HT1080 (cell line): ENCODE measurements at places on chromosomes 7 and 10. TPM values are rescaled to one million over a fixed set of nuclear protein-coding genes. Genes with fewer than 3 reads are reported as not detected.

- no peak for DNase-seq
Measured at GRCh38 chr7:18900803-18901202, 216.6 kb downstream of the TWIST1 start.

The VWC2 gene
- under 0.01 TPM in 1 of 2 replicates, not detected in the other for total RNA-seq

- no peak for DNase-seq
Measured at GRCh38 chr7:114874170-114874569, 47.7 kb upstream of the MDFIC start.

The BHLHA15 gene
- not detected in 2 replicates for total RNA-seq

The C10orf53 gene
- not detected in 2 replicates for total RNA-seq

DNA sequence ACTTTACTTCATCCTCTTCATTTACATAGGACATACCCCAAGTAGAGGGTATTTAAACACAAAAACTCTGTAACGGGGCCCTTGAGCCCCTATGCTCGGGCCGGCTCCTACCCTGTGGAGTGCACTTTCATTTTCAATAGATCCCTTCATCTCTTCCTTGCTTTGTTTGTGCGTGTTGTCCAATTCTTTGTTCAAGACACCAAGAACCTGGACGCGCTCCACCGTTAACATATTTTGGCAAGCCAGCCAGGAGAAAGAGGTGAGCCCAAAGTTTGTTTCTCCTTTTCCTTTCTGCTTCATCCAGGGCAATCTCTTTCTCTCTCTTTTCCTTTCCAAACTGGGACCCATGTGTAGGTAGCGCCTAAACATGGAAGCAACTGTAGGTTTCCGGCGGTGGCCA, 26.0 kb upstream of the BNIP3 start:
- no peak for DNase-seq

DNA sequence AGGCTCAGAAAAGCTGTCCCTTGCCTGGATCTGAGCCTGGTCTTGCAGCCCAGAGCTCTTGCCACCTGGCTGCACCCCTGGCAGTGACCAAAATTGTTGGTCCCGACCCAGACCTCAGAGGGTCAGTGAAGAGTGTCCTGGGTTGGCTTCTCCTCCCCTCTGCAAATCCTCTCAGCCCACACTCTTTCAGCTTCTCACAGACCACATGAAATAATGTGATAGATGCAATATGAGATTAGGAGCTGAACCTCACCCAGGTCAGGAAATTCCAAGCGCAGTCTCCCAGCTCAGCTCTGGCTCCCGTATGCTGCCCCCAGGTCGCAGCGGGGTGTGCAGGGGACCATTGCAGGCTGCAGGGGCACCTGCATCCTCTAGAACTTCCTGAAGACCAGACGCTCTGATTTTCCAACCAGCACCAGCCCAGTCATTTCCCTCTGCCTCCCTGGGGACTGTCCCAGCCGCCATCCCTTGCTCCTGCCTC, 19.6 kb upstream of the RET start:
- DNase-seq, result no peak

DNA sequence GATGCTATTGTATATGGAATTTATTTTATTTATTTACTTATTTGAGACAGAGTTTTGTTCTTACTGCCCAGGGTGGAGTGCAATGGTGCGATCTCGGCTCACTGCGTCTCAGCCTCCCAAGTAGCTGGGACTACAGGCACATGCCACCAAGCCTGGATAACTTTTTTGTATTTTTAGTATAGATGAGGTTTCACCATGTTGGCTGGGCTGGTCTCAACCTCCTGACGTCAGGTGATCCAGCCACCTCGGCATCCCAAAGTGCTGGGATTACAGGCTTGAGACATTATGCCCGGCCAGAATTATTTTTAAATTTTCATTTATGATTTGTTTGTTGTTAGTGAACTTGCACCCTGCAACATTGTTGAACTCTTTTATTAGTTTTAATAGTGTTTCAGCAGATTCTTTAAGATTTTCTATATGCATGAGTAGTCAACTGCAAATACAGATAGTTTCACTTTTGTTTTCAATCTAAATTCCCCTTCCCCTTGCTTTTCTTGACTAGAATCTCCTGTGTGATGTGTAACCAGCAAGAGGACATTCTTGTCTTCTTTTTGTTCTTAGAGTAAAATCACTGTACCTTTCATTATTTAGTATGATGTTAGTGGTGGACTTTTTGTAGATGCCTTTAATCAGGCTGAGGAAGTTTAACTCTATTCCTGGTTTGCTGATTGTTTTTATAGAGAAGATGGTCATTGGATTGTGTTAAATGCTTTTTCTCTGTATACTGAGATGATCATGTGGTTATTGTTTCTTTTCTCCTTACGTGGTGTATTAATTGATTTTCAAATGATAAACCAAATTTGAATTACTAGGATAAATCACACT, 27.8 kb downstream of the ZNF33A start:
- no peak for DNase-seq

The AZGP1 gene
- not detected in 2 replicates for total RNA-seq

The AKR1E2 gene
- not detected in 2 replicates for total RNA-seq

DNA sequence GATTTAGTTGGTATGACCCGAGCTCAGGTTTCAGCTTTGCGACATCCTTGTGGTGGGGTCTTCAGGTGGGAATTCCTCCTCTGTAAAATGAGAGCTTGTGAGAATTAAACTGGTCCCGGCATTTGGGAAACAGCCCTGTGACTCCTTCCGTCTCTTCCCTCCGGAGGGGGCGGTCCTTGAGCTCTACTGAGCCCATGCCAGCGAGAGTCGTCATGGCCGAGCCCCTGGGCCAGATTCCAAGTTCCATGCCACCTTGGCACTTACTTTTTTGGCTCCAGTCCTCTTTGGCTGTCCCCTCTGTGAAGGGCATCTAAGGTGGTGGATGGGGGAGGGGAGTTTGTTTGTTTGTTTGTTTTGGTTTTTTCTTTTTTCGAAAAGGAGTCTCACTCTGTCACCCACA, 47.6 kb downstream of the GTF2IRD1 start:
- no peak for DNase-seq

The PNLIPRP3 gene
- 0.05 and 0.13 TPM in 2 replicates for total RNA-seq

DNA sequence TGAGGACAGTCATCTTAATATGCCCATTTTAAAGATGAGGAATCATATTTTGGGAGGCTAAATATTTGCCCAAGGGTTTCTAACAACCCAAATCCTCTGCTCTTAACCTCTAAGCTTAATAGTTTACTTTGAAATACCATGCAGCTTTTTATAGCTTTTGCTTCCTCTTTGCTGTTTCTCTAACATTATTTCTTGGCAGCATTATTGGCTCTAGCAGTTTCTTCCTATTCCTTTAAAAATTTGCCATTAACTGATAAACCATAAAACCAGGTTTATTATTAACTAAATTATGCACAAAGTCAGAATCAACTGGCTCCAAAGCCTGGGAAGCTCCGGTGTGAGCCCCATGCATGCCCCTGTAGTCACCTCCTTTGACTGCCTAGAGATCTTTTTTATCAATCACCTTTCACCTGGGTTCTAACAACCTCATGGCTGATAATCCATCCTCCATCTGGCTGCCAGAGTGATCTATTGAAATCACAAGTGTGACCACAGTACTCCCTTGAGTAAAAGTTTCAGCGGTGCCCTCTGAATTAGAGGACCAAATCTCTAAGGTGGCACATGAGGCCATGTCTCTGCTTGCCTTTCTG, 62.4 kb downstream of the ITGB8 start:
- no peak for DNase-seq

- DNase-seq, result peak; percentile 96
Measured at GRCh38 chr10:6721480-6721879, 141.4 kb upstream of the PRKCQ start.

- DNase-seq, result no peak
Measured at GRCh38 chr10:3500408-3500856, 284.6 kb downstream of the KLF6 start.

The PODXL gene
- total RNA-seq, result 111 and 131 TPM in 2 replicates

The LRRD1 gene
- total RNA-seq, result 0.10 TPM in 1 of 2 replicates, not detected in the other

DNA sequence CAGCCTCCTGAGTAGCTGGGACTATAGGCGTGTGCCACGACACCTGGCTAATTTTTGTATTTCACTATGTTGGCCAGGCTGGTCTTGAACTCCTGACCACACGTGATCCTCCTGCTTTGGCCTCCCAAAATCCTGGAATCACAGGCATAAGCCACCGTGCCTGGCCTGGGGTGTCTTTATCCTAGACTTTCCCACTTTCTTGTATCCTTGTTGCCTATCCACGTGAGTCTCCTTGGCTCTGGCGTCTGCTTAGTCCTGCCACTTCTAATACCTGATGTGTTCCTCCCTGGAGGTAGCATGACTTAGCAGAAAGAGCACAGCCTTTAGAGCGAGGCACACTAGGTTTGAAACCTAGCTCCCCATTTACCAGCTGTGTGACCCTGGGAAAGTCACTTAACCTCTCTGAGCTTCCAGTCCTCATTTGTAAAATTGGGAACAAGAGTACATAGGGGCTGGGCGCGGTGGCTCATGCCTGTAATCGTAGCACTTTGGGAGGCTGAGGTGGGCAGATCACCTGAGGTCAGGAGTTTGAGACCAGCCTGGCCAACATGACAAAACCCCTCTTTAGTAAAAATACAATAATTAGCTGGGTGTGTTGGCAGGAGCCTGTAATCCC, 344.6 kb downstream of the TYW1 start:
- DNase-seq, result no peak

- peak; percentile 79 for DNase-seq
Measured at GRCh38 chr7:48299580-48300169, 128.4 kb downstream of the ABCA13 start.

GRCh38 chr10:17232276-17232960, 4.4 kb downstream of the VIM start:
- DNase-seq, result no peak

- DNase-seq, result no peak
Measured at GRCh38 chr10:5493691-5494090, 5.7 kb downstream of the CALML5 start.

GRCh38 chr10:31607481-31607880, 288.5 kb downstream of the ZEB1 start:
- no peak for DNase-seq

- DNase-seq, result no peak
Measured at GRCh38 chr10:11261687-11262493, 244.2 kb downstream of the CELF2 start.

The OPN1SW gene
- not detected in 2 replicates for total RNA-seq

The TRPV5 gene
- not detected in 2 replicates for total RNA-seq

The ZNF33A gene
- total RNA-seq, result 15.8 and 15.9 TPM in 2 replicates

The ZDHHC16 gene
- 70.6 and 82.0 TPM in 2 replicates for total RNA-seq

- no peak for DNase-seq
Measured at GRCh38 chr10:97163181-97163580, 22.6 kb downstream of the SLIT1 start.

DNA sequence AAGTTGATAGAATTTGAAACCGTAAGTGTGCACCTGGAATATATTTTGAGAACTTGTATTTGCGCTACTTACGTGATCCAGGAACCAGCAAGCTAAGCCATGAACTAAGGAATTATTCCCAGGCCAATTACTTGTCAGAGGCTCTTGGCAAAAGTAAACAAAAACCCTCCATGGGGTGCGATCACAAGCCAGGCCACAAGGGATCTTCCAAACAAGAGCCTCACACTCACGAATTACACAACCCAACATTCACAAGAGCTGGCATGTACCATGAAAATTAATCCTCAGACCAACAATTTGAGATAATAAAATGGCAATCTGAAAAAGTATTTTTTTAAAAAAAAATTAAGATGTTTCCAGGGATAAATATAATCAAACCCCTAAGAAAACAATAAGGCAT, 467.0 kb upstream of the AKR1E2 start:
- no peak for DNase-seq

DNA sequence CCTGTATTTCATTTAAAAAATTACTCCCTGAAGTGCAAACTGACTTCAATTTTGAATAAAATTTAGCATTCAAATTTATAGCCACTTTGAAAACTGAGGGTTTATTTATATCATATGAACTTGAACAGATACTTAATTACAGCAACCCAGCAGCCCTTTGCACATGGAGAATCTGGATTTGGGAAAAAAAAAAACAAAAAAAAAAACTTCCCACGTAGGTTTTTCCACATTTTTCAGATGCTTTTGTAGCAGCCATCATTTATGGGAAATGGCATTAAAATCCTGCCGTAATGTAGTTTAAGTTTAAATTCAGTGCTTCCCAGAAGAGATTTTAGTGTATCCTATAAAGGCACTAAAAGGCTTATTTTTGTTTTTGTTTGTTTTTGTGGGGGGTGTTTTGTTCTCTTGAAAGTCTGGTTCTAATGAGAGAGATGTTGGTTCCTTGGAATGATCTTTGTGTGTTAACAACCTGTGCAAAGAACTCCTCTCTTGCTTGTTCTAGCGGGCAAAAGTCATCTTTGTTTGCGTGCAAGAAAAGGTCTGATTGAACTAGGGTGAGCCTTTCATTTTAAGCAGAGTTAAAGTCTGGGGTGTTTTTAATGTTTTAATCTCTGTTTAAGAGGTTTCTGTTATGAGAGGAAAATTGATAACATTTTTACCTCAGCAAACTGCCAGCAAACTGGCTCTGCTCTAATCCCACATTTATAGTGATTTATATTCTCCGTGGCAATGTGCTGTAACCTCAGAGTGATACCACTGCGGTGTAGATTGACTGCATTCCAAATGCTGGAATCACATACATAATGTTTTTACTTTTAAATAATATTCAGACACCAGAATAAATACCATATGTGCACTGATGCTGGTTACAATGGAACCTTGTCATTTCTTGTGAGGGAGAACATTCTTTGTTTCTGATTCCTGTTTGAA, 105.5 kb downstream of the WNT2 start:
- no peak for DNase-seq

The ASB15 gene
- not detected in 2 replicates for total RNA-seq

The TMEM225B gene
- total RNA-seq, result not detected in 2 replicates

GRCh38 chr7:33217595-33217994, 88.2 kb downstream of the BBS9 start:
- DNase-seq, result no peak

The ARHGEF35 gene
- total RNA-seq, result 0.11 TPM in 1 of 2 replicates, not detected in the other

DNA sequence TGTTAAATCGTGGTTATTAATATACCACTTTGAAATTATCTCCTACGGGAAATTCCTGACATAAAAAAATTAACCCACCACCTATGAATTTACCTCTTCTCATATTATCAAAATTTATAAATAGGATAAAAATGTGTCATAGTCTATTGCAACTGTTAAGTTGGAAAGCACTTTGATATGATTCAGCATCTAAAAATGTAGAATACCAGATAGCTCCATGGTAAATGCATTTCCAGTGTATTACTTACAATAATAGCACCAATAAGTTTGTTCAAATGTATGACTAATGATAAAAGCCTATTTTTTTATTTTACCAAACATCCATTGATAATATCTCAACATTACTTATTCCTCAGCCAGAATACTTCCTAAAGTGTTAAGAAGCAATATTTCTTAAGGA, 13.6 kb upstream of the KCND2 start:
- DNase-seq, result peak; percentile 43

The SORCS3 gene
- total RNA-seq, result 0.03 and 0.05 TPM in 2 replicates

GRCh38 chr7:81449105-81449504, 320.7 kb downstream of the HGF start:
- no peak for DNase-seq

The AKR1C2 gene
- 1.5 and 2.0 TPM in 2 replicates for total RNA-seq

The NEBL gene
- 0.17 and 0.42 TPM in 2 replicates for total RNA-seq
